IPS-NIHi11 (cell line): ENCODE measurements at places on chromosomes 5 and 9.

GRCh38 chr9:265209-265870 is 50.7 kb downstream of the DOCK8 start:
- DNase-seq: no peak

GRCh38 chr5:168992687-168993086 is 308.3 kb downstream of the SLIT3 start:
- no peak for DNase-seq

- no peak for DNase-seq
These were observed 22.1 kb downstream of the AFF4 start for GRCh38 chr5:132941331-132941730.

GRCh38 chr5:52668139-52668538 is 119.6 kb upstream of the ITGA1 start:
- DNase-seq: no peak

- no peak for DNase-seq
These were observed 21.2 kb downstream of the UBE2QL1 start for GRCh38 chr5:6469836-6470235.

- DNase-seq: no peak
These were observed 55.6 kb downstream of the GNA14 start for GRCh38 chr9:77592476-77592875.

DNA sequence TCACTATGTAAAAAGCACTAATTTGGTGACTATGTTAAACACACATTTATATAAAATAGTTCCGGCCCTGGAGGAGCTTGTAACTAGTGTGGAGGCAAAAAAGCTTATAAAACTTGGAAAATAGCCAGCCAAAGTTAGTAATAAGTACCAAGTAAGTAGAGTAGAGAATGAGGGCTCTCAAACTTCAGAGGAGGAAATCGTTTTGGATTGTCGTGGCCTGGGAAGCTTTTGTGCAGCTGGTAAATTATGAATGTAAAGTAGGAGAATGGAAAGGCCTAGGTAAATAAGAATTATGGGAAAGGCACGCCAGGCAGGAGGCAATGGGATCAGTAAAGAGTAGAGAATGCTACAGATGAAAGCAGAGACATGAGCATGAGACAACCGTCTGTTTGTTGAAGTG is 832.7 kb upstream of the ZNF608 start:
- DNase-seq: no peak

GRCh38 chr5:96342581-96342980 is 90.5 kb downstream of the PCSK1 start:
- no peak for DNase-seq

- DNase-seq: no peak
These were observed 28.1 kb downstream of the FYB1 start for GRCh38 chr5:39191216-39191615.
